Activated naive CD8-positive, alpha-beta T cell treated with anti-CD3 and anti-CD28 coated beads, Interleukin-2, amount 10 ng/mL, durations not matched to agents 7 days and 5 days (primary cell): ENCODE measurements at places on chromosomes 6 and 20. TPM values are rescaled to one million over a fixed set of nuclear protein-coding genes. Genes with fewer than 3 reads are reported as not detected.

- DNase-seq, result no peak
These were observed 12.1 kb upstream of the SUMO4 start for GRCh38 chr6:149387779-149388512.

Gene BTNL2
- not detected for total RNA-seq

Gene SPO11
- total RNA-seq, result not detected

Gene GRM1
- not detected for total RNA-seq
